ENCODE measurements at places on chromosomes 13 and 19.

DNA sequence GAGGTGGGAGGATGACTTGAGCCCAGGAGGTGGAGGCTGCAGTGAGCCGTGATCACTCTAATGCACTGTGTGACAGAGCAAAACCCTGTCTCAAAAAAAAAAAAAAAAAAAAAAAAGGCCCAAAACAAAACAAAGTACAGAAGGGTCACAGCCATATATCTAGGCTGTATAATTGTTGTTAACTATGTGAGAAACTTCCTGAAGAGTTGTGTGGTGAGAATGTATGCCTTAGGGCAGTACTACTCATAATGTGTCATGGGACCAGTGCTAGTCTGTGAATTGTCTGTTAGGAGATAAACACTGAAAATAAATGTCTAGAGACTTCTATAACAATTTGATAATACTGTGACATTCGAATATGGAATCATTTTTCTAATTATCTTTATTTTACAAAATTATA, 43.1 kb downstream of the PAN3 start:
- no peak for DNase-seq

- DNase-seq = no peak
Measured at GRCh38 chr13:39483326-39483725, 119.7 kb downstream of the LHFPL6 start.

- DNase-seq = no peak
Measured at GRCh38 chr19:58311345-58311865, 6.2 kb downstream of the ERVK3-1 start.

- DNase-seq = no peak
Measured at GRCh38 chr13:106916329-106916976, 348.5 kb upstream of the ARGLU1 start.

DNA sequence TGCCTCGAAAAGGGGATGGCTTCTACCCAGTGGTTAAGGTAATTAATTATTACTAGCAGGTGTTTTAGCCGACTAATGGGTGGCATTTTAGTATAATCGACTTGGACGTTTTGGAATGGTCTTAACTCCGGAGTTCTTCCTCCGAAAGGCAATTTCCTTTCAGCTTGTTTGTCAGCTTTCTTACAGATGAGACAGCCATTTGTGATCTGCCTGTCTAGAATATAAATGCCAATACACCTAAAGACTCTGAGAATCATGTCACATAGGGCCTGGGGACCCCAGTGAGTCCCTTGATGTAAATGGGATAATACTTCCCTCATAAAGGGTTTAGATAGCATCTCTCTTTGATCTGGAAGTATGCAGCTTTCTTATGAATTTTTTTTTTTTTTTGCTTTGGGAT, 41.9 kb upstream of the PSG9 start:
- DNase-seq = no peak

DNA sequence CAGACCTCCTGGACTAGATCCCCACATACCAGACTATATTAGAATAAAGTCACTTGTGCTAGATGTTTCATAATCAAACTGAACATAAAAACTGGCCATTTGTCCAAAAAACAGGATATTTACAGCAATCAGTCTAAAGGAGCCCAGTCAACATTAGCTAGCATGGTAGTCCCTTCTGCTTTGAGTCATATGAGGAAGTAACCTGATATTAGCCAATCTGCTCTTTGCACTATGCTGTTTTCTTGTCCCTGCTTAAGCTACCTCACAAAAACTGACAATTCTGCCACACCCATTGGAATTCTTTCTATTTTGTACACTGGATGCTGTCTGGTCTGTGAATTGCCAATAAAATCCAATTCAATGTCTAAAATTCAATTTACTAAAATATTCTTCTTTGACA, 1824.2 kb downstream of the OLFM4 start:
- DNase-seq = no peak

DNA sequence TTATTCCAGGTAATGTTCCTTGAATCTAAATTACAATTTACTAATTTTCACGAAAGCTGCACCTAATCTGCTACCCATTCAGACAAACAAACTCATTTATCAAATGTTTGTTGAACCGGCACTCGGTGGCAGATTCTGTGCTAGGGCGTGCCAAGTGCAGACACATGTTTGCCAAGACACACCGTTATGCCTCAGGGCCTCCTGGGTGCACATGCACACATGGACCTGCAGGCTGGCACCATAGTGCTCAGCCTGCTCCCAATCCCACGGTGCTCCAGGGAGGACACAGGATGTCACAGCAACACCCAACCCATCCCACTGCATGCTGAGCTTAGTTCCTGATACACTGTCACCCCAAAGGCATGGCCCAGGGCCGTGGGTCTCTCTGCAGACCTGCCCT, 7.7 kb downstream of the SCGB2B2 start:
- no peak for DNase-seq

DNA sequence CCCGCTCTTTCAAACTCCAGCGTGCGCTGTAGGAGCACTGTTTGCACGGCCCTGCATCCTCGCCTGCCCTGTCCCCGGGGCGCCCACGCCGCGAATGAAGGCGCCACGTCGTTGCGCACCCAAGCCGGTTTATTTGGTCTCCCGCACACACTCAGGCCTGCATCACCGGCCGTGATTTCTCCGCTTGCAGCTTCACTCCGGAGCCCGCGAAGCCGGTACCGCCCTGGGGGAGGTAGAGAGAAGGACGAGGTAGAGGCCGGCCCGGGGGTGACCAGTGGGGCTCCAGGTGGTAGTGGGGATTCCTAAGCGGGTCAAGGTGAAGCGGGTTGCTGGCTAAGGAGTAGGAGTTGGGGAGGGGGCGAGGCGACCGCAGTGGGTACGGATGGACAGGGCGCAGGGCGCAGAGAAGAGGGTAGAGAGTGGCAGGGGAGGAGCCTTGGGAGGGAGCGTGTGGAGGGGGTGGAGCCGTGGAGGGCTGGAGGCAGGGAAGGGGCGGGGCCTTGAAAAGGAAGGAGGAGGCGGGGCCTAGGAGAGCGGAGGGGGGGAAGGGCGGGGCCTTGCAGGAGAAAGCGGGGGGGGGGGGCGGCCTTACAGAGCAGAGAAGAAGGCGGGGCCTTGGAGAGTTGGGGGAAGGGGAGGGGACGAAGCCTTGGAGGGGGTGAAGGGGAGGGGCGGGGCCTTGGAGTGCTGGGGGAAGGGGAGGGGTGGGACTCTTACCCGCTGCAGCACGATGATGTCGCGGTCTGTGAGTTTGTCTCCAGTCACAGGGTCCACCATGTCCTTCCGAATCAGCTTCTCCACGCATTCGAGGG, 24.6 kb downstream of the NOSIP start:
- no peak for DNase-seq

DNA sequence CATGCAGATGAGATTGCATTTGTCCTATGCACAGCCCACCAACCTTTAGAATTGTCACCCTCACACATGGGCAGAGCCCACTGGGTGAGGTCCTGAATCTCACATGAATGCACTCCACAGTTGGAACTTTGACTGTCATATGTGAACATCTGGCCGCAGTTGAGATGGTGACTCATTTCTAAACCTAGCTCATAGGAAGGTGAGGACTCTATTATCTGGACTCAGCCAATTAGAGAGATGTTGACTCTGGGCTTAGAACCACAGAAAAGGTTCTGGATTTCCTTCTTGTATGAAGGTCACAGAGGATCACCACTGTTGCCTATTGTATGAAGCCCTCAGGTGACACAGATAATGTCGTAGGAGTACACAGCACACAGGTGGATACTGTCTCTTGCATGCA, 25.6 kb upstream of the ZNF681 start:
- DNase-seq = no peak

DNA sequence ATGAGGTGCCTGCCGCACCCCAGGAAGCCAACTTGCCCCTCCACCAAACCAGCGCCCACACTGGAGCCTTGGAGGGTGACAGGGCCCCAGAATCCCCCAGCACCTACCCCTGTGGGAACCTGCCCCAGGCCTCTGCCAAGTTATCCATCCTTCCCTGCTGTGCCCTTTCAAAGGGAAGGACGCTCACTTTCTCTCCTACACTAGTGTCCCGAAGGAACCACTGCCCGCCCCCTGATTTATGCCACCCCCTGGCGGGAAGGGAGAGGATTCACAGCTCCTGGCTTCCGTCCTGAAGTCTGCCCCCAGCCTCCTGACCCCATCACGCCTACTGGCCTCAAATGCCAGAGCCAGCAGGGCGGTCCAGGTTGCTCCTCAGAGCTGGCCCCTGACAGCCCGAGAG, 1.4 kb downstream of the EVI5L start:
- DNase-seq = no peak

DNA sequence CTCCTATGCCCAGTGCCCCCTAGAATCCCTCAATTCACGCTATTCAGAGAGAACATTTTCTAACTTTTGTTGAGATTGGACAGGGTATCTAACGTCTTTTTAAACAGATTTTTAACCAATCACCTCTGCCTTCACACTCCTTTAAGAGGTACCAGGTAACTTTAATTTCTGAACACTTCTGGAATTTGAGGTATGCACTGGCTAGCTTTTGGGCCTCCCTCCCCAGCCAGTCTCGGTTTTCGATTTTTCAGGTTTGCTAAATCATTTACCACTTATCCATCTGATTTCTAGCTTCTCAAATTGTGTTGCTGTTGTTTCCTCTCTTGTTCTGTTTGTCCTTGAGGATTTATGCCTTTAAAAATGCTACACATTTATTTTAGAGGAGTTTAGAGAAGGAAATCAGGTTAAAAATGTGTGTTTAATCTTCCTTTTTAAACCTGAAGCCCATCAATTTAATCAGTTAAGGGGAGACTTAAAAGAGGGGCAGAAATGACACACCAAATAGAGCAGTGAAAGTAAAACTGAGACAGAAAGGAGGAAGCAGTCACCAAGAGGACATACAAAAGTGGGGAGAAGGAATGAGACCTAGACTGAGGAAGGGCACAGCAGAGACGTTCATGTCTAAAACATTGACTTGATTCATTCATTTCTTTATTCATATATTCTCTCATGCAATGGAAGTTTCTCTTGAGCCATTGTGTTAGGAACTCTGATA, 139.6 kb upstream of the HTR2A start:
- no peak for DNase-seq

DNA sequence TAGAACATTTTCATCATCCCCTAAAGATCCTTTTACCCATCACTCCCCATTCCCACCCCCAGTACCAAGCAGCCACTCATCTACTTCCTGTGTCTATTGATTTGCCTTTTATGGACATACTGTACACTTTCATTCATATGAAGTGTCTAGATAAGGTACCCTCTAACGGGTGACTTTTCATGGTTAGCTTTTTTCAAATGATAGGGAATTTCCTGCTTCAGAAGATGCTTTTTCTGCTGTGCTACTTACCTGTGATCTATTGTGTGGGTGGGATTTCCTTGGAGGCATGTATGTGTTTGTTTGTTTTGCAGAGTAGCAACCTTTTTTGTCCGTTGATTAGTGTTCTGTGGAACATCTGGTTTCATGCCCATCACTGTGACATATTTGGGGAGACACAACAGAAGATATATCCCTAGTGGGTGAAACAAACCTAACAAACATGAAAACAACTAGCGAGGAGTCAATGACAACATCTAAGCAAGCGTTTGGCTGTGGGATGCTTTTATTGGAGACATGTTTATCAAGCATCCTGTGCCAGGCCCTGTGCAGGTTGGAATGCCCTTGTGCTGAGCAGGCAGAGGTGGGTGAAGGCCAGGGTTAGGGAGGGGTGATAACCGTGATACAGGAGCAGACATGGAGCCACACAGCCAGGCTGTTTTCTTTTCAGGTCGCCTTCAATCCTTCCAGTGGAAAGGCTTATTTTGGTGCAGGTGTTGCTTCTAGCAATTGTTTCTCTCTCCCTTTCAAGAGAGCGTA, 17.6 kb downstream of the SPINT2 start:
- DNase-seq = no peak

DNA sequence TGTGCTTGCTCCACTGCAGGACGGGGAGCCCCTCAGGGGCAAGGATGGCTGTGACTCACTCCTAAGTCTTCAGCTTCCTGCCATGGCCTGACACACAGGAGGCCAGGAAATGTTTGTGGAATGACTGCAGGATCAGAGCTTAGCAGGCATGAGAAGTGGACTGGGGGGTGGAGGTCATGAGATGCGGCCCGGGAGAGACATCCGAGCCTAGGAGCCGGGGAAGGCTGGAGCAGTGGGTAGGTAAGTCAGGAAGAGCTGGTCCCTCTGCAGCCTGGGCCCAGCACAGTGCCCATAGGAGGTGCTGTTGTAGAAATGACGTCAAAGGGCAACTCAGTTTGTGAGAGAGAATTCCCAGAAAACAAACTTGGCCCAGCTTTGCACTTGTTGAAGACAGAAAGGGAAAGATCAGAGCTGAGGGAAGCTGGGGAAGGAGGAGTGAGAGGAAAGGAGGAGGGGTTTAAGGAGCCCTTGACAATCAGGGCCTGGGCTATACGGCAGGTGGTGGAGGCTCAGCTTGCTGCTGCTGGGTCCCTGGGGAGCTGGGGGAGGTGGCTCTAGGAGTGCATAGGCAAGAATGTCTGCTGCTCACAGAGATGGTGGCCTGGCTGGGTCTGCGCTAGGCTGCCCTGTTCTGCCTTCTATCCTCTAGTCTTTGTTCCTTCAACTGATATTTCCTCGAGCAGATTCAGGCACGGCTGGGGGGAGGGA, 18.5 kb downstream of the POU2F2 start:
- no peak for DNase-seq

GRCh38 chr13:21849323-21849722, 178.4 kb downstream of the FGF9 start:
- DNase-seq = no peak

DNA sequence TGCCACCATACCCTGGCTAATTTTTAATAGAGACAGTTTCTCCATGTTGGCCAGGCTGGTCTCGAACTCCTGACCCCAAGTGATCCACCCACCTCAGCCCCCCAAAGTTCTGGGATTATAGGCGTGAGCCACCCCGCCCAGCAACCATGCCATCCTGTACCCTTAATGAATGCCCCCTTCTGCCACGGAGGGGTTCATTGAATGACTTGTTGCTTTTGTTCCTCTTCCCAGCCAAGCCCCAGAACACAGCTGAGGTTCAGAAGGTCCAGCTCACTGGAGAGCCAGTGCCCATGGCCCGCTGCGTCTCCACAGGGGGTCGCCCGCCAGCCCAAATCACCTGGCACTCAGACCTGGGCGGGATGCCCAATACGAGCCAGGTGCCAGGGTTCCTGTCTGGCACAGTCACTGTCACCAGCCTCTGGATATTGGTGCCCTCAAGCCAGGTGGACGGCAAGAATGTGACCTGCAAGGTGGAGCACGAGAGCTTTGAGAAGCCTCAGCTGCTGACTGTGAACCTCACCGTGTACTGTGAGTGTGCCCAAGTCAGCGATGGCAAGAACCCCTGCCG, 6.0 kb downstream of the PVR start:
- DNase-seq = no peak

- no peak for DNase-seq
Measured at GRCh38 chr19:55855160-55855559, 18.8 kb downstream of the NLRP4 start.

GRCh38 chr19:42199440-42200115, 17.9 kb downstream of the DEDD2 start:
- no peak for DNase-seq

DNA sequence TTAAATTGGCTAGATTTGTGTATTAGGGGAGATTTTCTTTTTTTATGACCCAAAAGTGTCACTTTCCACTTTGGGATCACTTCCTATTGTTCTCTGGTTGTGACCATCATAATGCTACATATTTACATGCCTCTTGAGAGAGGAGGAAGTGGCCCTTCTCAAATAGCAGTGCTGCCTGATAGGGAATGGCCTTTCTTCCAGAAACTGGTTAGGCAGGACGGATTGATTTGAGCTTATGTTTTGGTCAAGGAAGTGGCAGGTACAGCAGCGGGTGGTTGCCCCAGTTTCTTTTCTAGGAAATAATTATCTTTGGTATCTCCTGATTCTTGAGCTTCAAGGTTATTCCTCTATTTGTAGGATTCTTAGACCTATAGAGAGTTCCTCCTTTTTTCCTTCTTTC, 21.9 kb upstream of the WTIP start:
- DNase-seq = no peak

GRCh38 chr13:100179276-100179675, 90.4 kb downstream of the PCCA start:
- no peak for DNase-seq

- DNase-seq = no peak
Measured at GRCh38 chr13:59305896-59306295, 857.8 kb downstream of the DIAPH3 start.

Measured in renal cortex interstitium (tissue), 15 donors.